ENCODE measurements at places on chromosomes 4 and X.

- no peak for DNase-seq
Observed at GRCh38 chr4:10333942-10334341, 123.3 kb downstream of the ZNF518B start.

- no peak for DNase-seq
Observed at GRCh38 chr4:129808242-129808641, 712.3 kb downstream of the C4orf33 start.

GRCh38 chr4:42643685-42644084 is 13.2 kb downstream of the ATP8A1 start:
- no peak for DNase-seq

DNA sequence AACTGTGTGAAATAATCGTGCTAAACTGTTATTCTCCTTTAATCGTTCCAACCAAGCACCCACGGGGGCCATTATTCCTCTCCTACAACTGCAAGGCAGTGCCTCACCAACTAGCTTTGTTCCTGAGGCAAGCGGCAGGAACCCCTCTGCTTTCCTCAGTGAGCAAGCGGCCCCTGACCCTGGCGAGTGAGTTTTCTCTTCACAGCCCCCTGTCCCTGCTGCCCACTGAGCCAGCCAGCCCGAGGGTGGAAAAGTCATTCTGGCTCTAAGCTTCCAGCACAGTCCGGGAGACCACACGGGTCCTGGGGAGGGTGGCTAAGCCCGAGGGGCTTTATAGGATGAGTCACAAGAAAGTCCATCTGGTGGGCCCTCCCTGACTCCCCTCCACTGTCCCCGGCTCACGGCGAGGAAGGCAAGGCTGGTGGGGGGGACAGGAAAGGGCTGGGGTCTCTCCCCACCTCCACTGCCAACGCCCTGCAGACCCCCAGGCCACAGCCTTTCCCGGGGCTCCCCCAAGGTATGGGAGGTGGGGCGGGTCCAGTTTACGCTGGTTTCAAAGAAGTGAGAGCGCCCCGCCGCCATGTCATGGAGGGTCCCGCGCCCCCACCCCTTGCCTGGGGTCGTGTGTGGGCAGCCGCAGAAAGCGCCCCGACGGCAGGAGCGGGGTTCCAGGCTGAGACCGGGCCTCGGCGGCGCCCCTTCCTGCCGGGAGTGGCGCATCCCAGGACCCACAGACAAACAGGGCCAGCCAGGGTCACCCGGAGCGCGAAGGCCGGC is 45.0 kb downstream of the CPLX1 start:
- DNase-seq: no peak

DNA sequence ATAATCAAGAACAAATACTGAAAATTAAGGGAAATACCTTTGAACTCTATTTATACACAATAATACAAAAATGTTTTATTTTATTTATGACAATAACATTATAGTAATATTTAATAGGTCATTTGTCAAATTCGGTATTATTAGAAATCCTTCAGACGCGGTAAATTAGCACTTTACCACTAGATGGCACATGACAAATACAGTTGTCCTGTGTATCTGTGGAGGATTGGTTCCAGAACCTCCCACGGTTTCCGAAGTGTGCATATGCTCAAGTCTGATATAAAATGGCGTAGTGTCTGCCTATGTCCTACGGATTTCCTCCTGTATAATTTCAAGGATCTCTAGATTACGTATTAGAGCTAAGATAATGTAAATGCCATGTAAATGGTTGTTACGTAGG is 8.1 kb upstream of the LINC00632 start:
- DNase-seq: no peak

- DNase-seq: no peak
Observed at GRCh38 chrX:118249146-118249545, 96.8 kb upstream of the WDR44 start.

DNA sequence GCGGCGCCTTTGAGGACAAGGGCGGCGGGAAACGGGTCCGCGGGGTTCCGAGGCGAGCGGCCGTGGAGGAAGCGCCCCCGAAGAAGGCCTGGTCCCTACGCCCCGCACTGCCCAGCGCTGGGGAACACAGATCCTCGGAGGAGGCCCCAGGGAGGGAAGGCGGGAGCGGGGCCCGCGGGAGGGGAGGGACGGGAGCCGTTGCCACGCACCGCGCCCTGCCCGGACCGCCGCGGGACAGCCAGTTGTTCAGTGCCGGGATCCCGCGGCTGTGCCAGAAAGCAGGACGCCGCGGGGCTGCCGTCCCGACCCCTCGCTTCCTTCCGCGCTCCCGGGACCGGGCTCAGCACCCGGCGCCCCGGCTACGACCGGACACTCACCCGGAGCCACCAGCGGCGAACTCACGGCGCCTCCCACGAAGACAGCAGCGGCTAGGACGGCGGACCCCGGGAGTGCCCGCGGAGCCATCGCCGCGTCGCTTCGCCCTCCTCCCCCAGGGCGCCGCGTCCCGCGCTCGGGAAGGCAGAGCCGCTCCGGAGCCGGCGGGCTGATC is 278 bp downstream of the RELL1 start:
- DNase-seq: no peak

- no peak for DNase-seq
Observed at GRCh38 chrX:32281853-32282252, 929.5 kb downstream of the DMD start.

- DNase-seq: no peak
Observed at GRCh38 chrX:153832728-153833127, 2.4 kb upstream of the PDZD4 start.

- DNase-seq: no peak
Observed at GRCh38 chrX:131399678-131400428, 110.7 kb upstream of the IGSF1 start.

DNA sequence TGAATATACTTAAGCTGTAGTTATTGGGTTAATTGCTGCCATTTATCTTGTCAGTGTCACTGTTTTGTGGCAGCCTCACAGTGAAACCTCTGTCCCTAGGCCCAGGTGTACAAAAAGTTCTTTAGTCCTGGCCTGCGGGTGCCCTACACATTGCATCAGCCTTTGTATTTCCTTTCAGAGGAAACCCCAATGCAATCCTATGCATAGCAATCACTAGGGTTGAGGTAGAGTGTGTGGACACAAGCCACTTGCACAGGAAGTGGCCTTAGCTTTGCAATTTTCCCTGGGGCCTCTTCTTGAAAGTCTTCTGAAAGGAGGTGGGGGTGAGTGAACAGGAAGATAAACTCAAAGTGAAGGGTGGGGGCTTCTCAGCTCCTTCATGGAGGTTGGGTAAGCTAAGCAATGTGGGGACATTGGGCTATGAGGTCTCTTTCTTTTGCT is 27.8 kb downstream of the VSIG4 start:
- no peak for DNase-seq

- no peak for DNase-seq
Observed at GRCh38 chrX:13254076-13254785, 65.6 kb downstream of the ATXN3L start.

GRCh38 chr4:76872556-76872955 is 25.4 kb downstream of the SOWAHB start:
- no peak for DNase-seq

- no peak for DNase-seq
Observed at GRCh38 chr4:20528508-20528907, 171.8 kb upstream of the PACRGL start.

- no peak for DNase-seq
Observed at GRCh38 chr4:113083346-113083745, 33.9 kb downstream of the ANK2 start.

- DNase-seq: no peak
Observed at GRCh38 chr4:38034986-38035882, 75.0 kb downstream of the PTTG2 start.

GRCh38 chr4:153522802-153523094 is 56.6 kb downstream of the TMEM131L start:
- DNase-seq: no peak

GRCh38 chrX:119325456-119325855 is 73.7 kb upstream of the SLC25A43 start:
- no peak for DNase-seq

DNA sequence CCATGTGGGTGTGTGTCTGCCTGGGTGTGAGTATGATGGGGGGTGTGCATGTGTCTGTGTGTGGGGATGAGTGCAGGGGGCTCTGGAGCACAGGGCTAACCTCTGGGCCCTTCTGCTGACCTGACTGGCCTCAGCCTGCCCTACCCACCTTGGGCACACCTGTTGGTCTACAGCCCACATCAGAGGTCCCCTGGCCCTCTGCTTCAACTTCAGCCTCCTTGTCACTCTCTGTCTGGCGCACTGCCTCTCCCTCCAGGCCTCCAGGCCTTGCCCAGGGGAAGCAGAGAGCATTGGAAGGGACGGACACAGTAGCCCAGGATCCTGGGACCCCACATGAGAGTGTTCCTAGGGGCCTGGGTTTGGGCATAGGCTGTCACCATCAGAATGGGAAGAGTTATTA is 115.4 kb downstream of the EFNB1 start:
- no peak for DNase-seq

GRCh38 chr4:106746451-106746850 is 289.7 kb downstream of the DKK2 start:
- DNase-seq: no peak

GRCh38 chrX:133937022-133937421 is 48.4 kb downstream of the GPC3 start:
- no peak for DNase-seq

DNA sequence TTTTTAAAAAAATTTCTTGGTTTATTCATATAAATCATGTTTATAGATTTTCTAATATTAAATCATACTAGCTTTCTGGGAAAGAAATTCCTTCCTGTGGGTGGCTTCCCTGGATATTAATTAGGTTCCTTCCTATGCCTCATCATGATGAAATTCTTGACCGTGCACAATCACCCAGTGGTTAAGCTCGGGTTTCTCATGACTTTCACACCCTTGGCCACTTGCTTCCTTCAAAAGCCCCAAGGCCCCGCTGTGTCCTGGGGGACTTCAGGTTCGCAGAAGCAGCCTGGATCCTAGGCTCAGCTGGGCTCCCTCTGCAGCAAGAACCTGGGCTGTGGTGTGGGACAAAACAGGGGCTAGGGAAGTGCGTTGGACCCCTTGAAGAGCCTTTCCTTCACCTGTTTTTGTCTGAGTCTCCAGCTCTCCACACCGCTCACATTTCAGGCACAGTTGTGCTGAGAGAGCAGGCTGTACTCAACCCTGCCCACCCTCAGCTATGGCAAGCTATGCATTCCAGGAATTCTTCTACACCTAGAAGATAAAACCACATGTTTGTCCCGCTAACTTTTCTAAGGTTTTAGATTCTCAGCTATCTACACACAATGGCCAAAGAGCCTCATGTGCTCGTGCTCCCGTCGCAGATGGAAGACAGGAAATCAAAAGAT is 48.9 kb upstream of the TMSB15B start:
- DNase-seq: no peak

- DNase-seq: no peak
Observed at GRCh38 chr4:25100710-25101109, 59.5 kb downstream of the SEPSECS start.

- DNase-seq: no peak
Observed at GRCh38 chr4:82713856-82714255, 84.7 kb downstream of the SCD5 start.

DNA sequence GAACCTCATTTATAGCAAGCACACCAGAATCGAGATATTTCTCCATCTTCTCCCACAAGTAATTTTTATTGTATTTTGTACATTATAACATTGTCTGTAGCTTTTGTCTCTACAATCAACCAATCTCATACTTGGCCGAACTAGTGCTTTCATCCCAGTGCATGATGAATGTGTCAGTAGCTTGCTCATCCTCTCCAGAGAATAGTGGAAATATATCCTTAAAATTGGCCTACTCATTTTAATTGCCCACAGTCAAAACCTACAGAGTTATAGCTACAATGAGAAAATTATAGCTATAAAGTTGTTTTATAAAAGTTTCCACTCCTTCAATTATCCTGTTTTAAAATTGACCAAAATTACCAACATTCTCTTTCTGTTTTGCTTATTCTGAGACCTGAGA is 103.8 kb downstream of the MAPK10 start:
- DNase-seq: no peak

DNA sequence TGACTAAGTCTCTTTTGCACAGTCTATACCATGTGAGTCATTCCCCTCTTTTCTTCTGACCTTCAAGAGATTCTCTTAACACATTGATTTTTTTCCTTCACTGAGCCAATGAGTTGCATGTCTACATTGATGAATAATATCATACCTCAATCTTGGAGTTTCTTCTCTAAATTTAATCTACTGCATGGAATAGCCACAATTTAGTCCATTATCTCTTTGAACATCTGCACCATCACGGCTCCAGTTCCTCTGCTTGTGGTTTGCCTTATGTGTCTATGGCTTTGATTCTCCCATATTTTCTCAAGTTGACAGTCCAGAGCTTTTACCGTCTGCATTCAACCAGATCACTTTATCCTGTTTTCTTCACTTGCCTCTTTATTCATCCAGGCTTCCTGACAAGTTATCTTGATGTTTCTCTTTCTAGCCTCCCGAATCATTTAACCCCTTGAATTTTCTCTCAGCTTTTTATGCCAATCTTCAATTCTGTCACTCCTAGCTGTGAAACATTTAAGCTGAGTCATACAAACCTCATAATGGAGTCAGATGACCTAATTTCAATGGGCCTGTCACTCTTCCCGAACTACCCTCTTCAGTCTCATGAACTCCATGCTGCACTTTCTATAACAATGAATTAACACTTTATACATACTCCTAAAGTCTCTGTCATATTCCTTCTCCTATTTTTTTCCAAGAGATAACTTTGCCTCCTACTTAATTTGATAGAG is 222.3 kb downstream of the CPE start:
- no peak for DNase-seq

GRCh38 chr4:106914223-106914622 is 121.9 kb downstream of the DKK2 start:
- no peak for DNase-seq

DNA sequence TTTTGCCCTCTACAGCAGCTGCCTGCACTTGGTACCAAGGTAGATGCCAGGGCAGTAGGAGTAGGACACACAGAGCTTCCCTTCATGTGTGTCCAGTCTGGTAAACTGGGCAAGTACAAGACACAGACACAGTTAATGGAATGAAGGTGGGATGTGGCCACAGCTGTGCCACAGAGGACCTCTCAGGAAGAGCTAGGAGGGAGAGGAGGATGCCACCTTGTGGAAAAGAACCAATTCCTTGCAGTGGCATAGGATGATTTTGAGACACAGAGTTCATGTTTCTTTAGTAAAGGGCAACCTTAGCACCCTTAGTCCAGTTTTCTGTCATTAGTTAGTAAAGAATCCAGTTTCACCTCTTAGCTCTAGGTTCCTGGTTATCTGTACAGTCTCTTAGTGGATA is 36.3 kb upstream of the TBC1D14 start:
- no peak for DNase-seq

All from cortex of kidney (tissue), 1 donor.